ENCODE measurements at places on chromosomes 1 and 21.

GRCh38 chr1:244075247-244075722, 24.2 kb downstream of the ZBTB18 start:
- no peak for DNase-seq

- peak; percentile 39 for DNase-seq
Observed at GRCh38 chr1:84505493-84506001, 639 bp upstream of the SPATA1 start.

DNA sequence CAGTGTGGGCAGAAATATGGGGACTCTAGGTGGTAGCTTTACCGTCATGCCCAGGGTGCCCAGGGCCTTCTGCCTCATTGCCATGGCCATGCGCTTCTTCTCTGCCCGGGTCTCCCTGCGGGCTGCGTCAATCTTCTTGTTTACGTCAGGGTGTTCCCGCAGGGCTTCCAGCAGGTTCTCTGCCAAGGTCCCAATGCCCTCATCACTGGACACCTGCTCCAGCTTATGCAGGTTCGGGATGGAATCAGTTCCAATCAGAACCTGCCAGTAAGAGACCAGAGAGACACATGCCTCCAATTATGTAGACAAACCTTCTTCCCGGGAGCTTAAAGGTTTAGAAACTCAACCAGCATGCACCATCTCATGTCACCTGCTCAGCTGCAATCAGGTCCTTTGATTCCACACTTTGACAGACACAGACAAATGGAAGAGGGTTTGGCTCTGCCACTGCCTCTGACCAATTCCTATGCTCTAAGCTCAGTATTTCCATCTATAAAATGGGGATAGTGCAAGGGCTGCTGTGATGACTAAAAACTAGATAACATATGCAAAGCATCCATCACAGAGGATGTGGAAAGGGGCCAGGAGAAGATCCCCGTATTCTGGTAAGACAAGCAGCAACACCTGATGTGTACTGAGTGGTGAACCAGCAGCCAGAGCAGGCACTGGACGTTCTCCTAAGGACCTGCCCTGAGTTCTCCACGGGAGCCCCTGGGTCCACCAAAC, 121.2 kb downstream of the UBR4 start:
- no peak for DNase-seq

DNA sequence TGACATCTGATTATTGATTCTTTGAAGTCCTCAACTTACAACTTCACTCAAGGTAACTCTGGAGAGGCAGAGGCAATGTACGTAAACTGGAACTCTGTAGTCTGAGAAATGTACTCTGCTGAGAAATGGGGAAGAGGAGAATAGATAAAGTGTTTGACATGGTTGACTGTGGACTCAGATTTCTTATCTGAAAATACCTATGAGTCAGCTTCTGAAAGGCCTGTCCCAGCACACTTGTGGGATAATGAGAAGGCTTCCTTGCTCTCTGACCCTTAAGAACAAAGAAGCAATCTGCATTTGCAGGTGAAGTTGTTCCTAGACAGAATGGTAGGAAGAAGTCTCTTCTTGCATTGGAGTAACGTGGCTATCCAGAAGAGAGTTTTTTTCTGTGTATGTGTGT, 1573.5 kb downstream of the BRINP3 start:
- DNase-seq = no peak

- no peak for DNase-seq
Observed at GRCh38 chr1:107293901-107294613, 153.2 kb downstream of the NTNG1 start.

- no peak for DNase-seq
Observed at GRCh38 chr1:200857804-200858203, 15.0 kb upstream of the GPR25 start.

DNA sequence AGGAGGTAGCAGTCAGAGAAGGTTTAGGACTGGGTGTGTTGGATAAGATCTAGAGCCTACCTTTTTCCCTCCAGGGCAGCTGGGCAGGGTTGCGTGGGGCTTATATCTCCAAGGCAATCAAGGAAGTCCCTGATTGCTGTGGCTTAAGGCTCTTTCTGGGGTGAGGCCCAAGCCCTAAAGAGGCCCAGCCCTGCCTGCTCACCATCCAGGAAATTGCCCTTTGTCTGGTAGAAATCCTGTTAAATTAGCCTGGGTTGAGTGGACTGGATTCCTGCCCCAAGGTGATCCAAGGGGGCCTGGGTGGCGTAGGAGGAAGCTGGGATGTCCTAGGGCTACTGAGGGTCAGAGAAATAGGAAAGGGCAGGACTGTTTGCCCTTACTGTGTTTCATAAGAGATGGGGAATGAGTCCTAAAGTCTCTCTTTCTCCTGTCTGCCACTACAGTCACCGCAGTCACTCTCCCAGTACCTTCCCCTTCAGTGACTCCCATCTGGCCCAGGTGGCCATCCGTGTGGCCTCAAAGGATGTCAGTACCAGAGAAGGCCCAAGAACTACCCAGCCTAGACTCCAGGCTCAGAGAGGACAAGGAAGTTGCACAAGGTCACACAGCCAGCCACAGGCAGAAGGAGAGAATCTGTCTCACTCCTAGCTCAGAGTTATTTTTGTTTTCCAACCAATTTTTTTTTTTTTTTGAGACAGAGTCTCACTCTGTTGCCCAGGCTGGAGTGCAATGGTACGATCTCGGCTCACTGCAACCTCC, 25.8 kb downstream of the MFSD2A start:
- DNase-seq = no peak
